Upper lobe of left lung (tissue), 6 donors: ENCODE measurements at places on chromosomes 5 and 9. TPM values are rescaled to one million over a fixed set of nuclear protein-coding genes. Genes with fewer than 3 reads are reported as not detected.

DNA sequence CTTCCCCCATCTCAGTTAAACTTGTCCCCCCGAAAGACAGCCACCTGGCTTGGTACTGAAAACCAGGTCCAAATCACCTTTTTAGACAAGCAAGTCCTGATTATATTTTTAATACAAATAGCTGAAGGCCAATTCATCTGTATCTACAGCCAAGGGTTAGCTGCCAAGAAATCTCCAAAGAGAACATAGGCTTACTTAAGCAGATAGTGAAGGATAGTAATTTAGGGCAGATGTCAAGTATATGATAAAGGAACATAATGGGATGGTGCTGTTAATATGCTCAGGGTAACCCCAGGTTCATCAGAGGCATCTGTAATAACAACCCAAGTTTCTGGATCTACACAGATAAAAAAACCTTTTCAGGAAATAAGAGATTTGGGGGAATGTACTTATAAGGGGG, 133.0 kb downstream of the EBF1 start:
- no peaks in the 10 kb centered on the region for H3K4me1 ChIP-seq
- H3K27ac ChIP-seq = no peak overlapping the region
- no peaks in the 10 kb centered on the region for H3K27me3 ChIP-seq
- no peak overlapping the region for H3K4me3 ChIP-seq
- no peaks in the 10 kb centered on the region for H3K36me3 ChIP-seq

DNA sequence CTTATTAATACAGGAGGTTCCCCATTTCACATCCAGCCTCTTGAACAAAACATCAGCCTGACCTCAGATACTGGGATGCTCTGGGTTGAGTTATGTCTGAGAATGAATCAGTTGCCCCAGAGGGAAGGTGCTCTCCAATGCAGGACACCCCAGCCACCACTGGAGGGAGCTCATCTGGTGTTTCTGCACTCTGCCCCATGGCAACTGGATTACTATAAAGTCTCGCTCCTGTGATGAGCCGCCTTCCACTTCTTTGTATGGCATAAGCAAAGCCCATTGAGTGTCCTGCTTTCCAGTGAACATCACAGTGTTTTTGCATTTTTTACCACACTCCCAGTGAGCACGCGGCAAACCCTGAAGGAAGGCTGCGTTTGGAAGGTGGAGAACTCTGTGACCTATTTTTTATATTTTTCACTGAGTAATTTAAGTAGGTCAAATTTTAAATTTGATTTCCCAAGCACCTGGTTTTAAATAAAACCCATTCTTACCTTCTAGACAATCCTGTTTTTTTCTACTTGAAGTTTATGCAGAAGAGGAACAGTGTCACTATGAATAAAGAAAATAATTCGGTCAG, 176.9 kb upstream of the WWC1 start:
- no peak overlapping the region for H3K4me3 ChIP-seq
- no peaks in the 10 kb centered on the region for H3K27me3 ChIP-seq
- H3K27ac ChIP-seq = no peak overlapping the region
- no peaks in the 10 kb centered on the region for H3K4me1 ChIP-seq
- DNase-seq = no peak

DNA sequence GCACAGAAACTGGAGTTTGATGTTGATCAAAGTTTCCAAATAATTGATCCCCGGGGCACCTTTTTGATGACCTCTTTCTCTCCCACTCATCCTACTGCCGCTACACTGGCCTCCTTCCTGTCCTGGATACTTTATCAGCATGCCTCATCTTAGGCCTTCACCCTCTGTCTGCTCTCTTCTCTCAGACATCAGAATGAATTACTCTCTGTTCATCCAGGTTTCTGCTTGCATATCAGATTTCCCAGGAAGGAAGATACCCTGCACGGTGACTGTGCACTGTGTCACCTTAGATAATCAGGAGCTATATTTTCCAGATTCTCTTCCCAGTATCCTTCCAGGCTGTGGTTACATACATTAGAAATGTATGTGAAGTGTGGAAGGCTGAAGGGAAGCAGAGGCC, 397.0 kb downstream of the DIRAS2 start:
- no peaks in the 10 kb centered on the region for H3K27me3 ChIP-seq
- no peak for DNase-seq
- H3K36me3 ChIP-seq = no peaks in the 10 kb centered on the region
- no peak overlapping the region for H3K4me3 ChIP-seq
- H3K27ac ChIP-seq = no peak overlapping the region

The PAX5 gene
- under 0.01 TPM for total RNA-seq
